ENCODE measurements at places on chromosomes 7 and 10.

- no peak for DNase-seq
These were observed 84.9 kb downstream of the CAMK1D start for GRCh38 chr10:12434277-12434676.

DNA sequence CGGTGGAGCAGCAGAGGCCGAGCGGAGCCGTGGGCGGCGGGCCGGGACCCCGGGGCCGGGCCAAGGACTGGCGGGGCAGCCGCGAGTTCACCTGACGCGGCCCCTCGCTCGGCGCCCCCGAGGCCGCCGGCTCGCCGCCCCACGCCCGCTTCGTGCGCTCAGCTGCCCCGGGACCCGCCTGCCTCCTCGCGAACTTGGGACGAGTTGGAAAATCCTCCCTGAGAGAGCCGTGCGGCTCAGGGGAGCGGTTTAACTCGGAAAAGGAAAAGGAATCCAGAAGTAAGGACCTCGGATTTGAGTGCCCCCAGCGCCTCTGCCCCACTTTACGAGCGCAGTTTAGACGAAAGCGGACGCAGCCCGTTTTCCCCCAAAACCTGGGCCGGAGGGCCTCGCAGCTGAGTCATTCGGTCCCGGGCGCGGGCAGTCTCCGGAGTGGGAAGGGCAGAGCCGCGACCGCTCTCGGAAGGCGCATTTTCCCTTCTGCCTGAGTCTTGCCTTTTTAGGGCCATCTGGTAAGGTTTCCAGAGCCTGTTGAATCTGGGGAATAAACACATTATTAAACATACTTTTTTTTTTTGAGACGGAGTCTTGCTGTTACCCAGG lies 744 bp downstream of the CREM start:
- DNase-seq, result peak; percentile 31

DNA sequence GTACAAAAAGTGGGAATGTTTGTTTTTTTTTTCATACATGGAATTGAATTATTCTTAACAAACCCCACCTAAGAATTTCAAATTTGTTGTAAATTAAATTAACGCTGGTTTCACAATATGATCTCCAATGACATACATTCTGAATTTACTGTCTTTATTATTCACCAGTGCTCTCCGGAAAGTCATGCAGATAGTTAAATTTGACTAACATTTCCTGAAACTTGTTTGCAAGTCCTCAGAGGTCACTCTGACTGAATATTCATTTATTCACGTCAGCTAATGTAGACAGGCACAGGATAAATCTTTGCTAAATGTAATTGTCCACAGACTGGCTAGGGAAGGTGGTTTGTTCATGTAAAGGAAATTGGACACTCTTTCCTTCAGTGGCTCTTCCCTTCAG lies 730.4 kb downstream of the PHTF2 start:
- no peak for DNase-seq

- no peak for DNase-seq
These were observed 96.5 kb upstream of the PODXL start for GRCh38 chr7:131652934-131653333.

DNA sequence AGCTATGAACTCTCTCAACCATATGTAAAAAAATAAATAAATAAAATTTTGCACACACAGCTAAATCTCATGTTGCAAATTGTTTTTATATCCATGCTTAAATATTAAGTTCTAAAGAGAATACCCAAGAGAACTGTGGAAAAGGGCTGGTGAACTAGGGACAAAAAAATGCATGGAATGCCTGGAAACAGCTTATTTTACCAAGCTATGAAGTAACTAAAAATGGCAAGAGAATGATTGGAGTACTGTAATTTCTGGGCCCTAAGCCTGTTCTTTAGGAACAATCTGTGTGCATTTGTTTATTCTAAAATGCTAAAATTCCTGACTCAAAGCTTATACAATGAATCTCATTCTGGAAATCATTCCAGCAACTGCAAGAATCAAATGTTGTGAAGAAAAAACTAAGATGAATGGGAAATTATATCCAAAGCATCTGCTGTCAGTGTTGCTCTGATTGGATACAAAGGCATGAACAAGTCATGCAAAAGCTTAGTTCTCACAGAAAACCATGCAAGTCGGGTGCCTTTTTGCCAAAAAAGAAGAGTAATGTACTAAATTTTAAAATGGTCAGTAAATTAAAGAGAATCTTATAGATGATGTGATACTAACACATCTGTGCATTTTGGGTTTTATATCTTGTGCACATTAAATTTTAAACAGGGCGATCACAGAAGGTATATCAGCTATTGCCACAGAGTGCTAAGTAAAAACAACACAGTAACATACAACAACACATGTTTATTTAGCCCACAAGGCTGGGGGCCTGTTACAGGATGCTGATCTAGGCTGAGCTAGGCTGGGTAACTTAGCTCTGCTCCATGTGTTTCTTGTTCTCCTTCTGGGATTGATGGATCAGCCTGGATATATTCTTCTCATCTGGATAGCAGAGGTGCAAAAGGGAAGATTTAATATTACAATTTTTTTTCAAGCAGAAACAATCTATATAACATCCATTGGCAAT lies 453.5 kb upstream of the SEMA3A start:
- DNase-seq, result no peak

DNA sequence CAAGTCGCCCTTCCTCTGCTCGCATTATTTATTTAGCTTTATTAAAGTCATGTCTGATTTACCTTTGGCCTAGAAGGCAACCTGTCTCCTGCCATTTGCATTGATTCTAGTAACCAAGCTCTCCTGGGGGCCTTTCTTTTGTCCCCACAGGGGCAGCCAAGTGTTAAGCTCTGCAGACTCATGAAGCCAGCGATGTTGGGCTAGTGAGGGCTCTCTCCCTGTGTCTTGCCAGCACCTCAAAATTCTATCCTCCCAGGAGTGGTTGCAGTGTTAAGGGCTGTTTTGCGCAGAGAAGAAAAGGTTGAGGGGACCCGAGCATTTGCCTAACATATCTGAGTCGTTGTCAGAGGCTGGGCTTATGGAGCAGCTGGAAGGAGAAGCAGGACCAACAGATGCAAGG lies 61.9 kb downstream of the AOC1 start:
- no peak for DNase-seq

- no peak for DNase-seq
These were observed 102.8 kb downstream of the DYNC2I1 start for GRCh38 chr7:158959021-158959717.

- DNase-seq, result no peak
These were observed 304.2 kb downstream of the RPS24 start for GRCh38 chr10:78337646-78338391.

DNA sequence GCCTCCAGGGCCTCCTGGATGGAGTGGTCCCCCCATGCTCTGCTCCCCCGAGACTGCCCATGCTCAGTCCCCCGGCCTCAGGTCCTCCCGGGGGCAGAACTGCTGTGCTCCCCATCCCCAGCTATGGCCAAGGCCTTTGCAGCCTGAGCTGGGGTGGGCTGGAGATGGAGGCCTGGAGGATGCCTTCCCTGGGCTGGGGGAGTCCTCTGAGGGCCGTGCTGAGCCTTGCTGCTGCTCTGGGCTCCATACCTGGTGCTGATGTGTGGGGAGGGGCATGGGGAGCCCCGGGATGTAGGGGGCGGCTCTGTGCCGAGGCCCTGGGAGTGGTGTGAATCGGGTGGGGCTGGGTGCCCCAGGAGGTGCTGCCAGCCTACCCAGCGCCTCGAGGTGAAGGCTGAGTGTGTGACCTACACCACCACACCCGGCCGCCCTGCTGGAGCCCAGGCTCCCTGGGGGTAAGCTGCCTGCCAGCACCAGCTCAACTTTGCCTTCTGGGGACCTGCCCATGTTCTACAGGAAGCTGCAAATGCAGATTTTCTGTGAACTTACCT lies 109.5 kb downstream of the UNCX start:
- no peak for DNase-seq

DNA sequence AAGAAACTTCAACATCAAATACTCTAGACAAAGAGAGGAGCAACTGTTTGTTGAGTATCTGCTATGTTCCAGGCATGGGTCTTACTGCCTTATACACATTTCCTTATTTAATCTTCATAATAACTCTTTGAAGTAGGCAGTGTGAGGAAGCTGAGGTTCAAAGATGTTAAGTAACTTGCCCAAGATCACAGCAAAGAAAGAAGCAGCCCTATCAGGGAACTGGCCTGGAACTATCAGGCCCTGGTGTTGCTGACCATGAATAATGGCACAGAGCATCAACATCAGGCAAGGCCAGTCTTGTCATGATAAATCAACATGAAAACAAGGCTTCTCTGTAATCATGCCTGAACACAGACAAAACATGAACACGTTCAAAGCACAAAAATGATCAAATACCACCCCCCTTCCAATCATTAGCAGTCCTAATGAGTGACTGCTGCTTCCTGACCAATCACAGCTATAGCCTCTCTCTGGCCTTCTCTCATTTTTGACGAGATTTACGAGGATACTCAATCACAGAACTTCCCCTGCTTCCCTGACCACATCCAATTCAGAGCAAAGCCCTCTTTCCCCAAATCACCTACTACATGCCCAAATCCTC lies 2.3 kb downstream of the GSDME start:
- DNase-seq, result no peak

DNA sequence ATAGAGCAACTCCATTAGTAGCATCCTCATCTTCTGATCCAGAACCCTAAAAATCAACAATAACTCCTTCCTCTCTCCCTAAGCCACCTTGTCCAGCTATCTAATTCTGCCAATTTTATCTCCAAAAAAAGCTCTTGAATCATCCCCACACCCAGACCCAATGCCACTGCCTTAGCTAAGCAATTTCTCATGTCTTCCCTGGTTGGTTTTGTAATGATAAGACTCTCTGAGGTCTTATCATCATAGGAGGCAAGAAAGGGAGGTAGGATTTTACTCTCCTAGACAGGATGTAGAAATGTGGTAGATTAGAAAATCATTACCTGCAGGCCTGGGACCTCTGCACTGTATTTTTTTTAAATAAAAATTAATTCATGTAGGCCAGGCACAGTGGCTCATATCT lies 283.5 kb upstream of the NEBL start:
- no peak for DNase-seq

- no peak for DNase-seq
These were observed 35.3 kb downstream of the CARD11 start for GRCh38 chr7:3008386-3008785.

DNA sequence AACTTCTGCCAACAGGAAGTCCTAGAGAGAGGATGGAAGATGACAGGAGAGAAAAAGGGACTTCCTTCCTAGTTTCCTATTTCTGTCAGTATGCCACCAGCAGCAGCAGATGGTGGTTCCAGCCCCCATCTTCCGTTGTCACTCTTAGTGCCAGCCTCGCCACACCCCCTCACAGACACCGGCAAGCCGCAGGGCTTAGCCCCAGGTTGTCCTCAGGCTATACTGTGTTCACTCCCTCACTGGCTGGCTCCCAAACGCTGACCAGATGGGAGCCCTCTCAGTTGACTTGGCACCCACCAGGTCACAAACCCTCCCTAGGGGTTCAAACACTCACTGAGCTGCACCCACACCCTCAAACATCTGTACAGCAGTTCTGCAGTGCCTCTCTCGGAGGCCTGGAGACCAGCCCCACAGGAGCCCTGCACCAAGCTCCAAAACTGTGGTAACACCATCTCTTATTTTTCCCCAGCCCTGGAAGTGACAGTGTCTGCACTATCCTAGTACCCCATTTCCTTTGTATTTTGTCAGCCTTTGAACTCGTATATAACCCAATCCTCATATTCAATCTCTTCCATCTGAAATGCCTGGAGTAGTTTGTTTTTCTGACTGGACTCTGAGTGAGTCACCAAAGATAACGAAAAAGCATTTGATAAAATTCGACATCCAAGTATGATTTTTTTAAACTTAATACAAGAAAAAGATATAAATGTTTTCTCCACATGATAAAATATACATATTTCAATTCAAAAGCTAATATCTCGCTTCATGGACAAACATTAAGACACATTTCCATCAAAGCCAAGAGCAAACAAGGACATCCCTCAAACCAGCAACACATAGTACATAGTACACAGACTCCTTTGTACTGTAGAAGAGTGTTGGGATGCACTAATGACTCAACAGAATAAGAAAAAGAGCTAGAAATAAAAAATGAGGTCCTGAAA lies 34.5 kb downstream of the SMURF1 start:
- no peak for DNase-seq

DNA sequence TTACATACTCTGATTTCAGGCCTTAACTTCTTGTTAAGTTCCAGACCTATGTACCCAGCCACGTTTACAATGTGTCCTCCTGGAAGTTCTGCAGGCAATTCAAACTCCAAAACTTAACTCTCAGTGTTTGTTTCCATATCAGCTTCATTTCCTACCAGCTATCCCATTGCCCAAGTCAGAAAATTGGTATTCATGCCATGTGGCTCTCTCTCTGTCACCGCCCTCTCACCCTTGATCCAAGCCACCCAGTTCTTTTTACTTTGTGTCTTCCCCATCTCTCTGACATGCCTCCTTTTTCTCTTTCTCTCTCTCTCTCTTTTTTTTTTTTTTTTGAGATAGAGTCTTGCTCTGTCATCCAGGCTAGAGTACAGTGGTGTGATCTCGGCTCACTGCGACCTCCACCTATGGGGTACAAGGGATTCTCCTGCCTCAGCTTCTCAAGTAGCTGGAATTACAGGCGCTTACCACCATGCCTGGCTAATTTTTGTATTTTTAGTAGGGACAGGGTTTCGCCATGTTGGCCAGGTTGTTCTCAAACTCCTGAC lies 33.9 kb downstream of the ARL4A start:
- no peak for DNase-seq

DNA sequence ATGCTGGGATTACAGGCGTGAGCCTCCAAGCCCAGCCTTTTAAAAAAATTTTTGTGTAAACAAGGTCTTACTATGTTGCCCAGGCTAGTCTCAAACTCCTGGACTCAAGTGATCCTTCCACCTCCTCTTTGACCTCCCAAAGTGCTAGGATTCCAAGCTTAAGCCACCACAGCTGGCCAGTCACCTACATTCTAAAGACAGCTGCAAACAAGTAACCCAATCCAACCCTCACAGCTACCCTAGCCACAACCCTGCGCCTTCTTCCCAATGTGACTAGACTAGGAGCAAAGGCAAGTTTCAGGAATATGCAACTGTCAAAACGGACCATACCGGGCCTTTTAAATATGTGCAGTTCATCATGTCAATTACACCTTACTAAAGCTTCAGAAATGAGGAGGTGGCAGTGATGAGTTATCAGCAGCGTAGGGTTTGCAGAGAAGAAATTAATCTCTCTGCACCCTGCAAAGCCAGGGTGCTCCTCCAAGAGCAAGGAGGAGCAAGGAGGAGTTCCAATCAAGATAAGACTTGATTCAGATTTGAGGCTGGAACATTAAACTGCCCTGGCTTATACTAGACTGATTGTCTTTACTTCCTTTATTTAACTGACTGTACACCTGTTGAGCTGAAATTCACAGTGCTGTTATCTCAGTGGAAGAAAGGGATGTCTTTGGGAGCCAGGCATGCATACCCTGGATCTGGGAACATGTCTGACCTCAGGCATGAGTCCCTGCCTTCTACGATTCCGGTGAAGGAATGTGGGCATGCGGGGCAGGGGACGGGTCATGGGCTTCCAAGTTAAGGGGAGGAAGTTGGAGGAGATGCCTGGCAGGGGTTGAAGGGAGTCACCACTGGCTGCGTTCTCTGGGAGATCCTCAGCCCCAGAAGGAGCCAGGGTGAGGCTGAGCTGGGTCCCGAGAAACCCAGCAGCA lies 15.5 kb upstream of the TMEM120A start:
- DNase-seq, result no peak
